Stomach (tissue), 19 donors: ENCODE measurements at places on chromosomes 7 and 10. TPM values are rescaled to one million over a fixed set of nuclear protein-coding genes. Genes with fewer than 3 reads are reported as not detected.

DNA sequence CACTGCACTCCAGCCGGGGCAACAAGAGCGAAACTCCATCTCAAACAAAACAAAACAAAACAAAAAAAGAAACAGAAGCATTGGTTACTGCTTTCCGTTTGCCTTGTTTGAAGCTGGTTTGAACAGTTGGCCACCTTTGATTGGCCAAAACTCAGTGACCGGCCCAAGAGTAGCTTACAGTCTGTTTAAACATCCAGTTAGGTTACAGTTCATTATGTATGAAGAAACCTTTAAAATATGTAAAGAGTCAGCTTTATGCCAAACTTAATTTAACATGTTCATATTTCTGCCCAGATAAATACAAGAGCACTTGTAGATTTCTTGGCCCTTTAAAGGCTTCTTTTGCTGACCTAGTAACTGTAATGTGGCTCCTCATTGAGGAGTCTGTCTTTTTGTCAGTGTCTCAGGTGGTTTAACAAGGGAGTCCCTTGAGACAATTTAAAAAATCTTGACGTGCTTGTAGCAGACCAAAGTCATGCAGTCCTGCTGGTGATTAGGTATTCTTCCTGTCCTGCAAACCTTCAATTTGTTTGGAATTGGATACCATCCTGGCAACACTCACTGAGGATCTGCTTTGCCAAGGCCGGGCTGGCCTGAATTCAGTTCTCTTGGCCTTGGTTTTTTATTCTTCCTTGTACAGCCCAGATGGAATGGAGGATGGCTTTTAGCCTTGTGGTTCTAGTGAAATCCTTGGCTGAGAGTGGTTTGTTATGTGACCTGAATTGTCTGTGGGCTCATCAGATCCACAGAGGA, 128.9 kb downstream of the PLXDC2 start:
- peak; percentile 33 for DNase-seq

- DNase-seq, result no peak
Observed at GRCh38 chr7:87354749-87355148, 9.3 kb downstream of the CROT start.

DNA sequence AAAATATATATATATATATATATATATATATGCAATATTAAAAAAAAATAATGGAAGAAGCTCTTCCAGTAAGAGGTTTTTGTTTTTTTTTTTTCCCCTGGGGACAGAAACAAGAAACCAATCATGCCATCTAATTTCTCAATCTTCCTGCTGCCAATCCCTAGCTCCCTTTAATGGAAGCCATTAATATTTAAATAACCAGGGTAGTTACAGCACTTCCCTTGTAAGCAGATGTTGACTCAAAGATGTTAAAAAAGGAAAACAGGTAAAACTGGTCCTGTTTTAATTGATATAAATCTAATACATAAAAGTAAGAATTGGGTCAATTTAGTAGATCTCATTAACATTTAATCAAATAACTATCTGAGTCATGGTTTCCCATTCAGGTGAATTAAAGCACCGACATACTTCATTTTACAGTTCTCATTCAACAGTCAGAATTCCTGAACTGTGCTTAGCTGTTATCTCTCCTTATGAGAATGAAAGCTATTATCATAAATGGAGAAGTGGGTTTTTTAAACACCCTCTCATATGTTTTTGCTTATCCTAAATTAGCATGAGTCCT, 22.6 kb downstream of the CPVL start:
- no peak for DNase-seq

The HOXA13 gene
- not detected for total RNA-seq

GRCh38 chr10:14686356-14686755, 88.3 kb downstream of the FAM107B start:
- no peak for DNase-seq

GRCh38 chr10:79488336-79488735, 24.0 kb upstream of the EIF5AL1 start:
- DNase-seq, result peak; percentile 74

DNA sequence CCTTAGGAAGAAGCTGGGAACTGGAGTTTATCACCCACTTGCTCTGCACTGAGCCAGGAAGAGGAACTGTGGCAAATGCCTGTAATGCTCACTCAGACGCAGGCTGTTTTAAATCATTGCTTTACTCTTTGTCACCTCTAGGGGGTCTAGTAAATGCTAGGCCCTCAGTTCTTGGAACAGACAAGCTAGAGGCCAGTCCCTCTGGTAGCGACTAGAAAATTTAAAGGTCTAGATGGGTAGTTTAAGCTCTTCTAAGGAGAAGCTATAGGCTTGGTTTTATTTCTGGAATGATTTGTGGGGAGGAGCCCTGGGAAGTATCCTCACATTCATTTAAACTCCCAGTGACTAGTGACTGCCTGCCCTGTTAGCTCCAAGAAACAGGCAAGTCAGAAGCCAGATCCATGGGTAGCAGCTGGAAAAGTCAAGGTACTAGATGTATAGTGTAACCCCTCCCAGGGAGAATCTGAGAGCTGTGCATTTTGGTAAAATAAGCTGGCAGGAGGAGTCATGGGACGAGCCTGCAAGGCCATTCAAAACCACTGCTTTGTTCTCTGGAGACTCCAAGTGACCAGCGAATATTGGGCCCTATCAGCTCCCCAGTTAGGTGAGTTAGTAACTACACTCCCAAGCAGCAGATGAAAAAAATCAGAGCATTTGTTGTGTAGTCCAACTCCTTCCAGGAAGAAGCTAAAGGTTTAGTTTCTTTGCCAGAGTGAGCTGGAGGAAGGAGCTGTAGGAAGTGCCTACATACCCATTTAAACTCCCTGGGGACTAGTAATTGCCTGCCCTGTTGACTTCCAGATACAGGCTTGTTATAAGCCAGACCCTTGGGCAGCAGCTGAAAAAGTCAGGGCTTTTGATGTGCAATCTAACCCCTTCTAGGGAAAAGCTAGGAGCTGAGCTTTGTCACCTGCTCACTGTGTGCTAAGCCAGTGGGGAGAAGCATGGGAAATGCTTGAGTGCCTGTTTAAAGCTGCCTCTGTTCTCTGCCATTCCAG, 68.9 kb downstream of the DYNC1I1 start:
- DNase-seq, result no peak
